ENCODE measurements at places on chromosomes 13 and 19.

DNA sequence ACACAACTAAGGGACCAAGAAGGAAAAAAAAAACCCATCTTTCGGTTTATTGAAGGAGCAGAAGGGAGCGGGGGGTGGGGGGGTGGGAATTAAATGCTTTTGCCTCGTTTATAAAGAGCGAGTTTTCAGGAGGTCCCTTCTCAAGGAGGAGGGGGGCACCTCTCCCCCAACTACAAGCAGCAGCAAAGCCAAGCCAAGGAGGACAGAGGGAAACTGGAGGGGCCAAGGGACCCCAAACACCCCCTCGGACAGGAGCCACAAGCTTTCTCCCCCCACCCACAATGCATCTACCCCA lies 2.4 kb downstream of the IRF2BP1 start:
- DNase-seq = no peak

GRCh38 chr19:44024900-44025216 lies 321 bp upstream of the ZNF222 start:
- no peak for DNase-seq

DNA sequence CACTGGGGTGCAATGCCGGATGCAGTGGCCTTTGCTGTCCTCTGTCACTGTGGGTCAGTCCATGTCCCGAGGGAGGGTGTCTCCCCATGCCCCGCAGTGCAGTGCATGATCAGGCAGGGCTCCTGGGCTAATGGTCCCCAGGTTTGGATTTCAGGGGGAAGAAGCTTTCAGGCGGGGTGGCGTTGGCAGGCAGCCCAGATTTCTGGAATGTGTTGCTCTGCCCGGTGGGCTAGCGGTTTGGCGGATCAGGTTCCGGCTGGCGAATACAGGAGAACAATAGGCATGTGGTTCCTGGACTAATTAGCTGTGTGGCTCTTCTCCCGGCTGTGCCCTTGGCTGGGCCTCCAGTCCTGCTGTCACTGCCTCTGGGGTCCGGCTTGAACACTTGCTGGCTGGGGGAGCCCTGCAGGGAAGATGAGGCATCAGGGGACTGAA lies 141.3 kb downstream of the FGF9 start:
- DNase-seq = no peak

- DNase-seq = no peak
Observed at GRCh38 chr13:43830497-43830881, 43.7 kb upstream of the ENOX1 start.

- DNase-seq = no peak
Observed at GRCh38 chr19:6067975-6068374, 42.3 kb downstream of the RFX2 start.

DNA sequence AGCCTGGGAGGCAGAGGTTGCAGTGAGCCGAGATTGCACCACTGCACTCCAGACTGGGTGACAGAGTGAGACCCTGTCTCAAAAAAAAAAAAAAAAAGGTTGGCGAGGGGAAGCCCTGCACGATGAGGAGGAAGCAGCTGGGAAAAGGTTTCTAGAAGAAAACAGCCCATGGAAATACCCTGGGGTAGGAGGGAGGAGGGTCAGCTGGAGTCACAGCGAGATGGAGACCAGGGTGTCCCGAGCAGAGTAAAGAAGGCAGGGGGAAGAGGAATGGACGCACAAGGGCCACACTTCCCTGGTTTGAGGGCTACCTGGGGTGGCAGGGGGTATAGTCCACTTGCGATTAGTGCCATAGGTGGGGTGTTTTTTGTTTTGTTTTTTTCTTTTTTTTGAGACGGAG lies 6.4 kb downstream of the KANK3 start:
- DNase-seq = no peak

GRCh38 chr13:46717856-46718255 lies 79.1 kb downstream of the ESD start:
- no peak for DNase-seq

DNA sequence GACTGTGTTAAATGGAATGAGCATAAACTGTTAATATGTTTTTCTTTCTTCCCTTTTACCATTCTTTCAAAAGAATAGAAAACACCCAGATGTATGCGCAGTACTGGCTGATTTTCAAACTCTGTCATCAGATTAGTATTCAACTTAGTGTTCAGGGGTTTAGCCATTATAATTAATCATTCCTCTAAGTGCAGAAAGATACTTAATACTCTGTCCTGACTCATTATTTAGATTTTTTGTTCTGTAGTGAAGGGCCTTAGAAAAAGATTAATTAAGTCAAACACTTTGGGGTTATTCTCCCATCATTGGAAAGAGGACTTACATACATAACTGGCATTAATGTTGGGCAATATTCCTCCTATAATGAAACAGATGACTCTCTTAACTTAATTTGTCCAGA lies 1316.7 kb upstream of the SLC10A2 start:
- DNase-seq = no peak

GRCh38 chr13:96629331-96629730 lies 364.9 kb downstream of the OXGR1 start:
- no peak for DNase-seq

GRCh38 chr19:10018263-10018662 lies 5.0 kb downstream of the RDH8 start:
- DNase-seq = no peak

GRCh38 chr13:33232883-33233282 lies 52.7 kb downstream of the STARD13 start:
- no peak for DNase-seq

GRCh38 chr13:66794340-66795031 lies 435.6 kb downstream of the PCDH9 start:
- no peak for DNase-seq

GRCh38 chr13:76968041-76968440 lies 19.7 kb downstream of the ACOD1 start:
- DNase-seq = no peak

- DNase-seq = no peak
Observed at GRCh38 chr19:14473073-14473977, 1.8 kb downstream of the PTGER1 start.

DNA sequence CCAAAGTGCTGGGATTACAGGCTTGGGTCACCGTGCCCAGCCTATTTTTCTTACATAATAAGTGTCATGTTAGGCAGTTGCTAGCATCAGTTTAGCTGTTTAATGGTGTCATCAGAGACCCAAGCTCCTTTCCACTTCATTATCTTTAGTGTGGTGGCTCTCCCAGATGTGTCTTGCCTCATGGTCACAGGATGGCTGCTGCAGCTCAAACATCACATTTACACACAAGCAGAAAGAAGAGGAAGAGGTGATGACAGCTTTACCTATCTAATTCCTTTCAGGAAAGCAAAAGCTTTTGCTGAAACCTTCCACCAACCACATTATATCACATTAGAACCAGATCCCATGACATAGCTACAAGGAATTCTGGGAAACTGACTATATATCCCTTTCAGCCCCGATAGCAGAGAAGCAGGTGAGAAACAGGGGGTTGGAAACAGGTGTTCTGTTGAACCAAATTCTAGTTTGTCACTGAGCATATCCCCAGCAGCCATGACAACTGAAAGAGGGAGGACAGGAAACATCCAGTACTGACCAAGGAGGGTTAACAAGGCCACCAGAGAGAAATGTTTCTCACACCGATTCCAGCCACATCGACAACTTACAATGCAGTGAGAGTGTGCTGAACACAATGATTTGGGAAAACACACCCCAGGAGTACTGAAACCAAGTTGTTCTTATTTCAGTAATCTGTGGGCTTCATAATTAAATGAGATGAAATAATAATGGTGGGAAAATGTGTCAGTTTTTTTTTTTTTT lies 617.0 kb downstream of the UQCRFS1 start:
- no peak for DNase-seq

DNA sequence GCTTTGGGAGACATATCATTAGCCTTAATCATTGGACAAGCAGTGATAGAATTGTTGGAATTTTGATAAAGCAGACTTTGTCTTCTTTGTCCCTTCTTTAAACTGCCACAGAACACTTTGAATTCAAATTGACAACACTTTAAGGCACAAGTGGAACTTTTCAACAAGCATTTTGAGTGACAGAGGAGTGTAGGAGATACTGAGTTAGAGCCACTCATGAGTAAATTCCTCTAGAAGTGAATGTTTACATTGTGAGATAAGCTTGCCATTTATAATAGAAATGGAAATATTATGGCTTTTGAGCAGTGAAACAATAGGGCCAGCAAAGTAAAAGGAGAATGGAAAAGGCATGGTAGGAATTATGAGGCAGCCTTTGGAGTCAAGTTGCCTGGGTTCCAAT lies 515.8 kb downstream of the SLITRK6 start:
- DNase-seq = no peak

DNA sequence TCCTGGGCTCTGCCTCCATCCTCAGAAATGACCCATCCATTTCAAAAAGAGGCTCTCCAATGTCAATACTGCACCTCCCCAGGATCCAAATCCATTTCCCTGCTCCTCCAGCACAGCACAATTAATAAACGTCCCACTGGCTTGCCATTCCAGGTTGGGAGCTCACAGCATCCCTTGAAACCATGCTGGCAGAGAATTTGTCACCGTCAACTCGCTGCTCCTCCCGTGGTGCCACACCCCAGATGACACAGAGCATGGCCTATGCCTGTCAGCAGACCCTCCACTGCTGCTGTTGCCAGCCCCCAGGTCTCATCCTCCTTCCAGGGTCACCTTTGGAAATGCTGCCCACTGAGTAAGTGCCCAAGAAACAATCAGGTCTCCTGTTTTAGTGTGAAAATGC lies 53.0 kb upstream of the UQCRFS1 start:
- DNase-seq = no peak

DNA sequence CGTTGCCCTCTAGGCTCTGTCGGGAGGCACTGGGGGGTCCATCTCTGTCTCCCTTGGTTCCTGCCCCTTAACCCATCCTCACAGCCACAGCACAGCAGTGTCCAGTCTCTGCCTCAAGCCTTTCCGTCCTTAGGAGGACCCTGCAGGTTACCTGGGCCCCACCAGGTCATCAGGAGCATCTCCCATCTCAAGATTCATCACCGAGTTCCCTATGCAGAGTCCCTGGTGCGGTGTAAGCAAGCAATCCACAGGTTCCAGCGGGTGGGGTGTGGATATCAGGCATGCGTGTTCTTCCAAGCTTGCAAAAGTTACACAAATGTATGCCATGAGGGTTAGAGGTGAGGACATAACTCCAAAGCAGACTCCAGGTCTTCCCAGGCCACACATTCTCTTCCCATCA lies 20.9 kb upstream of the GAS6 start:
- no peak for DNase-seq

GRCh38 chr19:30884146-30884812 lies 465.0 kb downstream of the TSHZ3 start:
- no peak for DNase-seq

GRCh38 chr19:19105365-19106055 lies 32.8 kb downstream of the TMEM161A start:
- no peak for DNase-seq

- no peak for DNase-seq
Observed at GRCh38 chr19:55492362-55492944, 4.2 kb downstream of the SSC5D start.

- no peak for DNase-seq
Observed at GRCh38 chr13:33537676-33538075, 252.1 kb upstream of the STARD13 start.

All from activated CD4-positive, alpha-beta T cell treated with anti-CD3 and anti-CD28 coated beads, Interleukin-10, Interleukin-2, amounts not matched to agents 100 ng/mL and 50 ng/mL, durations not matched to agents 16 hours and 8 hours (primary cell).